Activated naive CD4-positive, alpha-beta T cell treated with anti-CD3 and anti-CD28 coated beads, Interleukin-2, amount 50 U/mL, for 72 hours (primary cell): ENCODE measurements at places on chromosomes 13 and 19. TPM values are rescaled to one million over a fixed set of nuclear protein-coding genes. Genes with fewer than 3 reads are reported as not detected.

SHISA7 gene
- total RNA-seq, result not detected

KLK3 gene
- total RNA-seq, result not detected

NCCRP1 gene
- not detected for total RNA-seq

DNA sequence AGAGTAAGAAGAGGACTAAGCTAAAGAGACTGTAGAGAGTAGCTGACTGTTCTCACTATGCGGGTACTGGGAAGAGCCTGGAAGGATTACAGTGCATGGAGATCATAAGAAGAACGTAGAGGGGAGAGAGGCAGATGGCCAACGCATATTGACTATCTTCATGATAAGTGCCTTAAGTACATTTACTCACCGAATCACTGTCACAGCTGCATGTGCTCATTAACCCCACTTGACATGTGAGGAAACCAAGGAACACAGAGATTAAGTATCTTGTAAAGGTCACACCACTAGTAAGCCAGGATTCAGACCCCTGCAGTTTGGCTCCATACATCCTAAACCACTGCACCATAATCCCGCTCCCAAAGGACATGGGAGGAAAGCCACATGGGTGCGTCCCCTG lies 34.1 kb downstream of the SMAD9 start:
- no peak for DNase-seq

GRCh38 chr13:33686772-33687480 lies 131.0 kb upstream of the RFC3 start:
- DNase-seq, result no peak

DNA sequence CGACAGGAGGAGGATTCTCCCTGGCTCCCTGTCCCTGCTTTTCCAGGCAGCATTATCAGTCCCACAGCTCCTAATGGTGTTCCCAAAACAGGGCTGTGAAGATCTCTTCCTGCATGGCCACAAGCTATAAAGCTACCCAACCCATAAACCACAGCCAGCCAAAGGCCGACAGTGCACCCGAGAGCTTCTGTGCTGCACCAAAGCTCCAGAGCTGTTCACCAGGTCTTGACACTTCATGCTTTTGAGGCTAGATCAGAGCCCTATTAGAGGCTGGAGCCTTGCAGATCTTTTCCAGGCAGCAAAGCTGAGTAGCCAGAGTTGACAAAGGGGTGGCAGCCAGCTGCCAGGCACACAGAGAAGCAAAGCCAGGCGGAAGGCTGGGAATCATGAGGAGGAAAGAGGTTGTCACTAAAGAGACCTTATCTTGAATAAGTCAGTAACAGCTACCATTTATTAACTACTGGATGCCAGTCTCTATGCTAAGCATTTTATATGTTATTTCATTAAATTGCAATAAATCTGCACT lies 180.4 kb downstream of the KATNAL1 start:
- DNase-seq, result no peak

DNA sequence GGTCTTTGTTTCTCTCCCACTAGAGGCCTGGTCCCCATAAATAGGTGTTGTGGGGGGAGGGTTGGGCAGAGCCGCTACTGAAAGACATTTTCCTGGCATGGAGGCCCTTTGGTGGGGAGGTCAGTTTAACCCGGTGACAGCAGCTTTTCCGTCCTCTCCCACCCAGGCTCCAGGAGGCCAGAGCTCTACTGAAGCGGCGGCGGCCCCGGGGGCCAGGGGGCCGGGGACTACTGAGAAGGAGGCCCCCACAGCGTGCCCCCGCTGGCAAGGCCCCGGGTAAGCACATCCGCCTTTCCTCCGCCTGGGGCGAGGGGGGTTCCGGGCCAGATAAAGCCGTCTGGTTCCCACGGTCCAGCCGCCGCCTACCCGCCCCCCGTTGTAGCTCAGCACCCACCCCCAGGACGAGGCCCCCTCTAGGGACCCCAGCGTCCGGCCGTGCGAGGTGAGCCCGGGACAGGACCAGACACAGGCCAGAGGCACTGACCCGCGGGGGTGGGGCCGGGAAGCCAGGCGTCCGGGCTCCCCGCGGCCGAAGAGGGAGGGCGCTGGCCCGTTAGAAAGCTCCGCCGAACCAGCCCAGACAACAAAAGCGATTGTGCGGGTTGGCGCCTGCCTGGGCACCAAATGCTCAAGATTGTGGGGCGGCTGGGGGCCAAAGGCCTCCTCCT lies 1.1 kb upstream of the LTBP4 start:
- no peak for DNase-seq

- no peak for DNase-seq
Observed at GRCh38 chr19:46068345-46069258, 27.8 kb upstream of the IGFL4 start.

DNA sequence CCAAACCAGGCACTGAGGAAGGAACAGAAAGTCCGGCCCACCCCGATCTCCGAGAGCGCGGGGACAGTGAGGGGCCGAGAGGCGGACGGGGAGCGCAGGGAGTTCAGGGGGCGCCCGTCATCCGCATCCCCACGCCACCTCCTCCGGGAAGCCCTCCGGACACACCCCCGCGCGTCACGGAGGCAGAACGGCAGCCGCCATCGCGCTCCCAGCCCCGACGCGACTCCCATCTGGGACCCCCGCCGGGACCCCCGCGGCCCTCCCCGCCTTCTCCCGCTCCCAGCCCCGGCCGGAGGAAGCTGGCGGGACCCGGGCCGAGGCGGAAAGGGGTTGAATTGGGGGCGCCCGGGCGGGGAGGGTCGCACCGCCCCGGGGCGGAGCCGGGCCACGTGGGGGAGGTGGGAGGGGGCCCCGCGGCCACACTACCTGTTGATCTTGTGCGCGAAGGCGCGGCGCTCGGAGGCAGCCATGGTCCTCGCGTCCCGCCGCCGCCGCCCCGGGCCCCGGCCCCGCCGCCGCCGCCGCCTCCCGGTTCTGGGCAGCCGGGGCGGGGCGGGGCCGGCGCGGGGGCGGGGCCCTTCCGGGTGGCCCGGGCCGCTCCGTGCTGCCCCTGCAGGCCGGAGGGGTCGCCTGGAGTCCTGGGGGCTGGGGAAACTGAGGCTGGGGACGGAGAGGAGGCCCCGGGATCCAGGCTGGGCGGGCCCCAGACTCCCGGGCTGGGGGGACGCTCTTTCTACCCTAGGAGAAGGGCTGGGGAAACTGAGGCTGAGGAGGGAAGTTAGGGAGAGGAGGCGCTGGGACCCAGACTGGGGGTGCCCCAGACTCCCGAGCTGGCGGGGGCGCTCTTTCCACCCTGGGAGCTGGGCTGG lies at the start of gene DOCK6:
DOCK6 (minus strand) TSS at position 554 of the 869 bp plus-strand sequence; CDS start at position 470, 84 bp downstream.
- DNase-seq, result no peak

GRCh38 chr13:36207672-36208071 lies 6.7 kb downstream of the SOHLH2 start:
- DNase-seq, result no peak

DNA sequence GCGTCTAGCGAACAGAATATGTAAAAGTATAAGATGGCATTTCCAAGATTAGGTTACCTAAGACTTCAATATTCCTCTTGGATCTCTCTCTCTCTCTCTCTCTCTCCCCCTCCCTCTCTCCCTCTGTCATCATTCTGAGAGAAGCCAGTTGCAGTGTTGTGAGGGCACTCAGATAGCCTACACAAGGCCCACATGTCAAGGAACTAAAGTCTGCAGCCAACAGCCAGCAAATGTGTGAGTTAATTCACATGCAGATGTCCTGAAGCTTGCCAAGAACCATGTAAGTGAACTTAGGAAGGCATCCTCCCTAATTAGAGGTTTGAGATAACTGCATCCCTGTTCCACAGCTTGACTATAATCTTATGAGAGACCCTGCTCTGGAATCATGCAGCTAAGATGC lies 822.9 kb upstream of the PRR20A start:
- no peak for DNase-seq

DNA sequence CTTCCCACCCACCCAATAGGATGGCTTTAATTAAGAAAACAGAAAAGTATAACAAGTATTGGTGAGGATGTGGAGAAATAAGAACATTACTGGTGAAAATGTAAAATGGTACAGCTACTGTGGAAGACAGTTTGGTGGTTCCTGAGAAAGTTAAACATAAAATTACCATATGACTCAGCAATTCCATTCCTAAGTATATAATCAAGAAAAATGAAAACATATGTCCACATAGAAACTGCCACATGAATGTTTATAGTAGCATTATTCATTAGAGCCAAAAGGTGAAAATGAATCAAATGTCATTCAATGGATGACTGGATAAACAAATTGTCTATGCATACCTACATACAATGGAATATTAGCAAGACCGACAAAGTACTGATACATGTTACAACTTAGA lies 16.9 kb downstream of the DZIP1 start:
- DNase-seq, result no peak

LILRB5 gene
- not detected for total RNA-seq

GRCh38 chr13:42094516-42095040 lies 46.1 kb downstream of the DGKH start:
- no peak for DNase-seq

- no peak for DNase-seq
Observed at GRCh38 chr13:92461402-92461801, 765.2 kb upstream of the GPC6 start.

GRCh38 chr13:40986101-40986856 lies 32.8 kb downstream of the ELF1 start:
- DNase-seq, result no peak

DNASE2 gene
- 26.0 TPM for total RNA-seq

DNA sequence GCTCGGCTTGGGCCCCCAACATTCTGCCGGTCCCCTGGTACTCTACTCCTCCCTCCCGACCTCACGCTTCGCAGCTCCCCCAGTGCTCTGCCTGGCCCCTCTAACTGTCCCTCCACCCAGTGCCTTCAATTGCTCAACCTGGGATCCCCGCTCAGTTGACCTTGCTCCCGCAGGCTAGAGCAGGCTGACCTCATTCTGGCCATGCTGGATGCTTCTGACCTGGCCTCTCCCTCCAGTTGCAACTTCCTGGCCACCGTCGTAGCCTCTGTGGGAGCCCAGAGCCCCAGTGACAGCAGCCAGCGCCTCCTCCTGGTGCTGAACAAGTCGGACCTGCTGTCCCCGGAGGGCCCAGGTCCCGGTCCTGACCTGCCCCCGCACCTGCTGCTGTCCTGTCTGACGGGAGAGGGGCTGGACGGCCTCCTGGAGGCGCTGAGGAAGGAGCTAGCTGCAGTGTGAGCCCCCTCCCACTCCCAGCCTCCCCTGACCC lies 3.6 kb downstream of the GTPBP3 start:
- no peak for DNase-seq

DNA sequence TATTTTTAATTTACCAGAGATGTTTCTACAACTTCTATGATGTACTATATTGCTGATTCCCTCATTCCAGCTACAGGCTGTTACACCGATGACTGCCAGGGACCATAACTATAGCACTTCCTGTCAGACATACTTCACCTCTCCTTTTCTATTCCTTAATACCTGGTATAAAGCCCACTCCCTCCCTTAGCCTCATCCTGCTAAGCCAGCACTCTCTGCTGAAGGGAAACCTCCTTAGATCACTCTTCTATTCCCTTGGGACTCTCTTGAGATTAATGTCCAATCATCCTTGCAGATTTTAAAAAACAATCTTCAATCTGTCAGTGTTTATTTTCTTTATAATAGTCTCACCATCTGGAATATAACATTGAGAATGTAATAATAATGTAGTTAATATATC lies 127.9 kb downstream of the DIAPH3 start:
- DNase-seq, result no peak

PLA2G4C gene
- total RNA-seq, result 16.7 TPM

DNA sequence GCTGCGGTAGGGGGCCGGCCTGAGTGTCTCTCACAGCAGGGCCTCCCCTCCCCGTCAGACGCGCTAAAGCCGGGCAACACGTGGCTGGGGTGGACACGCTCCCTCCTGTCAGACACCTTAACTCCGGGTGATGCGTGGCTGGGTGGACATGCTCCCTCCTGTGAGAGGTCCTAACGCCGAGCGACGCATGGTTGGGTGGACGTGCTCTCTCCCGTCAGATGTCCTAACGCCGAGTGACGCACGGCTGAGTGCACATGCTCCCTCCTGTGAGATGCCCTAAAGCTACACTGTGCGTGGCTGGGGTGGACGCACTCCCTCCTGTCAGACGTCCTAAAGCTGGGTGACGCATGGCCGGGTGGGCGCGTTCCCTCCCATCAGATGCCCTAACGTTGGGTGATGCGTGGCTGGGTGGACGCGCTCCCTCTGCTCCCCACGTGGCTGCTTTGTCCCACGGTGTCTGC lies 126.1 kb upstream of the MCF2L start:
- no peak for DNase-seq
